ENCODE measurements at places on chromosomes 1 and 21.

DNA sequence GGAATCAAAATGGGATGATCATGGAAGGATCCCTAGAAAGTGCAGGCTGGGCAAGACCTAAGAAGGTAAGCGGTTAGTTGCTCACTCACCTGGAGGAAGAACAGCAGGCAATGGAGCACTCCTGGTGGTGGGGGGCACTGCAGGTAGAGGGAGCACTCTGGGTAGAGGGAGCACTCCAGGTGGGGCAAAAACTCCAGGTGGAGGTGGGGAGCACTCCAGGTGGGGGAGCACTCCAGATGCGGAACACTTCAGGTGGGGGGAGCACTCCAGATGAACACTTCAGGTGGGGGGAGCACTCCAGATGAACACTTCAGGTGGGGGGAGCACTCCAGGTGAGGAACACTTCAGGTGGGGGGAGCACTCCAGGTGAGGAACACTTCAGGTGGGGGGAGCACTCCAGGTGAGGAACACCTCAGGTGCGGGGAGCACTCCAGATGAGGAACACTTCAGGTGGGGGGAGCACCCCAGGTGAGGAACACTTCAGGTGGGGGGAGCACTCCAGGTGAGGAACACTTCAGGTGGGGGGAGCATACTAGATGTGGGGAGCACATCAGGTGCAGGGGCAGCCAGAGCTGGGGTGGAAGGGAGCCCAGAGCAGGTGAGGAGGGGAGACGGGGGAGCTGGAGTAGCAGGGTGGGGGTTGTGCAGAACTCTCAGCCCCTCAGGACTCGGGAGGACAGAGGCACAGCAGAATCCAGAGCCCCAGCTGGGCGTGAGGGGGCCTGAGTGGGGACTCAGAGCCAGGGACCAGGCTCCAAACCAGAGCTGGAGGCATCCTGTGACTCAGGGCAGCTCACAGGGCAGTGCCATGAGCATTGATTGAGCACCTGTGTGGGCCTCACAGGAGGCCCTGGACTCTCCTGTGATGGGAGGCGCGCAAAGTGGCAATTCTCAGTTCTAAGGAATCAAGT, 37.7 kb upstream of the COL6A1 start:
- no peak for DNase-seq

DNA sequence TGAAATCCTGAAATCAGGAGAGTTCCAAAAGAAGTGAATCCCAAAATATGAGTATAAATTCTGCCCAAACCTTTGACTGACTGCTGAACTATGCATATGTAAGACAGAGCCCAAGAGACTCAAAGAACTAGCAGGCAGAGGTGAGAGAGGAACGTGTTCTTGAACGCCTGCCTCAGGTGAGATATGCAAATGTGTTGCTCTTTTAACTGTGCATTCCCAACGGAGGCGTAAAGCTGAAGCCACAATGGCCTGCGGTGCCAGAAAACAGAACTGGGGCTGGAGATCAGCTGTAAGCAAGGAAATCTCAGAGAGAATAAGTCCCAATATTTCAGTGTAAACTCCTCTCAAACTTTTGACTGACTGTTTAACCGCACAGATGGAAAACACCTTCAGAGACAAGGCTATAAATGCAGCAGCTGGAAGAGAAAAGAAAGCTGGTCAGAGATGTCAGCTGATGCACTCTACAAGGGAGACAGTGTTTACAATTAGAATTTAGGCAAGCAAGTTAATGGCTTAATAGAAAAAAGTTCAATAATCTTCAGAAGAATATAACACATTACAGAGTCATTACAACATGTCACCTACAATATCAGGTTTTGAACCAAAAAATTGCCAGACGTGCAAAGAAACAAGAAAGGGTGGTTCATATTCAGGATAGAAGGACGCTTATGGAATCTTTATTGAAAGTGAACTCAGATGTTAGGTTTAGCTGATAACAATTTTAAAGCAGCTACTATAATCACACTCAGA, 43.0 kb upstream of the TRIM67 start:
- no peak for DNase-seq

DNA sequence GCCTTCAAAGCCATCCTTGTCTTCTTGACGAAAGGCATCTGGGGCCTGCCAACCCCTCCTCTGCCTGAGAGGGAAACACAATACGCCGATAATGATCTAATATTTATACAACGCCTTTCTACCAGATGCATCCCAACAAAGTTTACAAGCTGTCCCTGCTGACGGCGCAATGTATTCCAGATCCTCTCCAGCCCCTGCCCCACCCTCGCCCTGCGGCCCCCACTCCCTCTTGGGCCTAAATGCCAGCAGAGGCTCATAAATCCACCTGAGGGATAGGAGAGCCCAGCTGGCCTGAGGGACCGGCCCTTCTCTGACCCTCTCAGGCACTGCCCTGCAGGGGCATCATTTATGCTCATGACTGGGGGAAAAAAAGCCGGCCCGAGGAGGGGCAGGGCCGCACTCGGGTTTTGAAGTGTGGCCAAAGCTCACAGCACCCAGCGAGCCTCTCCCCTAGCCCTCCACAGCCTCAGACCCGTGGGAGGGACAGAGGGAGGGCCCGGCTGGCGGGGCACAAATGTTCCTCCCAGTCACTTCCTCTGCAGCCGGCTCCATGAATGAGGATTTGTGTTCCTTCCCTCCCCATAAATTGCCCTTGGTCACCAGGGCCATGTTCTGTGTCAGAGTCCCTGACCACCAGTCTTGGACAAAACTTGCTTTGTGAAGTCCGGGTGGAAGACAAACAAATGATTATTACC, 140.3 kb downstream of the FOXD2 start:
- DNase-seq: no peak

DNA sequence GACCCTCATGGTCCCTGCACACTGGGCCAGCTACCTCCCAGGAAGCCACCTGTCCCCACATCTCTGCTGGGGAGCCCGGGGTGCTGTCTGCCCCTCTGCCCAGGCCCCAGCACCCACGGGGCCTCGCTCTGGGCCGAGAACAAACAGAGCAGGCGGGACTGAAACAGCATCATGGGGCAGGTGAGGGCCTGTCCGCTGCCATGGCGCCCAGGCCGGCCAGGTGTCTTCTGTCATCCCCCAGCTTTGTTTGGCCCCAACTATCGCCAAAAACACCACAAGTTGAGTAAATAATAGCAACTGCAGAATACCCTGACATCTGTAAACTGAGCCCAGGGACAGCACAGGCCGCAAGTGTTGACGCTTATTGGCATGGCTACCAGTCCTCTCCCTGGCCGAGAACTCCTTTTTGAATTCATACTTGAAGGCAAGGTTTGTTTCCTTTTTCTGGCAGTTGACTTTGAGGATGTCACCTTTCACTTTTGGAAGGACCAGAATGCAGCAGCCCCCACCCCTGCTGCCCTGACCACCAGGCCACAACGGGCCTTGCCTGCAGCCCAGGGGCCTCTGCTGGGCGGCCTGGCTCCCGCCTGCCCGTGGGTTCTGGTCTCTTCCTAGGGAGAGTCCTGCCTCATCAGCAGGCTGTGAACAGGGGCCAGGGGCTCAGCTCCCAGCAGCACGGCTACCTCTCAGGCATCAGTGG, 152.7 kb downstream of the CASZ1 start:
- no peak for DNase-seq

GRCh38 chr1:31421371-31422040, 8.5 kb downstream of the SERINC2 start:
- no peak for DNase-seq

DNA sequence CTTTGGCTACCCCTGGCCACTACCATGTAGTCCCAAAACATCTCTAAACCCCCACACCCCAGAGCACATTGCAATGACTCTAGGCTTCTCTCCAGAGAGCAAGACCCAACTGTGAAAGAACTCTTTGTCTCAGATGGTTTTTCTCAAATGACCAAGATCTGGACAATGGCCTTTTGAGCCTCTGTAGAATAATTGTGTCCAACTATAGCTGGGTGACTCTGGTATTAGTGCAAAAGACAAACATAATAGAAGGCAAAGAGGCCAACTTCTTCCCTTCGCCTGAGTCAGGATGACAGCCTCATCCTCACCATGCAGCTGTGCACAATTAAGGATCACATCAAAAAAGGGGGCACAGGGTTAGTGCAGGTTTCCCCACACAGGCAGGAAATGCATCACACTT, 139.6 kb downstream of the BRINP2 start:
- no peak for DNase-seq
